ENCODE measurements at places on chromosomes 4 and X.

DNA sequence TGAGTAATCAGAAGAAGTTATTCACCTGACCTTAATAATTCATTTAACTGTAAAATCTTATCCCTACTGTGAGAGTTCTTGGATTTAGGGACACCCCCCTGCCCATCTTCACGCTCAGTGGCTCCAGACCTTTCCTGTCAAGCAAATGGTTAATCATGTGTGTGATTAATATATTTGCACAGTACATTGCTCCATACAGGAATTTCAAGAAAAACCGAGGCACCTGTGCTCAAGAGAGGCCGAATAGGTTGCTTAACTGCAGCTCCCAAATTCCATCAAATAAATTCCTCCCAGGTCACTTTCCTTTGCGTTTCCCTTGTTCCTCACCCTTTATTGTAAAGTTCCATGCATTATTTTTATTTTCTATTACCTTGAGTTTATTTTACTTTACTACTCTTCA lies 119.5 kb downstream of the STOX2 start:
- no peak for DNase-seq

GRCh38 chr4:47071901-47072341 lies 40.6 kb downstream of the GABRB1 start:
- DNase-seq: peak; percentile 76

DNA sequence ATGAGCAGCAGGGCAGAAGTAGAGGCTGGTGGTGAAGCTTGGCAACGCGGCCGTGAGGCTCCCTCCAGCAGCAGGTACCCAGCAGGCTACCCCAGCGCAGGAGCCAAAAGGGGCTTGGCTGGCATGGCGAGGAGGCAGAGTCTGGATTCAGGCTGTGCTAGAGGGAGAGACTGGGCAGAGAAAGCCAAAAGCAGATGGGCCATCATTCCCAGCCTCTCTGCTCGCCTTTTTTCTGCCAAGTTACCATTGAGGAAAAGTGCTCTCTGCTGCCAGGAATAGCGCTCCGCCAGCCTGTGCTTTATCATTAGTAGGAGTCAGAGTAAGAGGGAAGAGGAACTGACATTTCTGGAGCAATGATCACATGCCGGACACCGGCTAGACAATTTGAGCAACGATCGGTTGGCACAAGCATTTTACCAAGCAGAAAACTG lies 28.7 kb upstream of the MAP3K15 start:
- DNase-seq: no peak

- DNase-seq: peak; percentile 18
These were observed 51.1 kb downstream of the SCML1 start for GRCh38 chrX:17788439-17788838.

- no peak for DNase-seq
These were observed 51.2 kb downstream of the RPGR start for GRCh38 chrX:38276089-38276488.

DNA sequence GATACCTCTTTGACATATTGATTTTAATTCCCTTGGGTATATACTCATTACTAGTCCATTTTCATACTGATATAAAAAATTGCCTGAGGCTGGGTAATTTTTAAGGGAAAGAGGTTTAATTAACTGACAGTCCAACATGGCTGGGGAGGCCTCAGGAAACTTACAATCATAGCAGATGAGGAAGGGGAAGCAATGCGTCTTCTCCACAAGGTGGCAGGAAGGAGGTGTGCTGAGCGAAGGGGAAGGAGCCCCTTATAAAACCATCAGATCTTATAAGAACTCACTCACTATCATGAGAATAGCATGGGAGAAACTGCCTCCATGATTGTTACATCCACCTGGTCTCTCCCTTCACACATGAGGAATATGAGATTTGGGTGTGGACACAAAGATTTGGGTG lies 42.4 kb downstream of the MSX1 start:
- no peak for DNase-seq

- no peak for DNase-seq
These were observed 114.4 kb upstream of the POF1B start for GRCh38 chrX:85493821-85494220.

DNA sequence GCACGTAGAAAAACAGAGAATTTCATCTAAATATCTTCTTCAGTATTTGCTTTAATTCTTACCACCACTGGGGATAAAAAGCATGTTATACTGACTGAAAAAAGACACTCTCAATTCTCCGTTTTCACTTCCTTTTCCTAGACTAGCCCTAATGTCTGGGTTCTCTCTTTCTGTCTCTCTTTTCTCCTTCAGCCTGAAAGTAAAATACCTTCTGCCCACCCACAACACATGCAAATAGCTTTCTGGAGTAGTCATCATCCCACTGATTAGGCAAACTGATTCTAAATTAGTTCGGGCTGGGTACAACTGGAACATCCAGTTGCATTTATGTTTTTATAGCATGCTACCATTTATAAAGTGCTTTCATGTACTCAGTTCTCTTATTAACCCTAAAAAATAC lies 142.4 kb upstream of the ANKRD50 start:
- peak; percentile 49 for DNase-seq

- peak; percentile 95 for DNase-seq
These were observed 42.7 kb downstream of the LHFPL1 start for GRCh38 chrX:112636951-112637581.

GRCh38 chrX:41734530-41734929 lies 10.5 kb downstream of the GPR82 start:
- DNase-seq: peak; percentile 5

- DNase-seq: peak; percentile 66
These were observed 916 bp downstream of the MXRA5 start for GRCh38 chrX:3345281-3346191.

GRCh38 chr4:22650771-22651170 lies 42.0 kb upstream of the GBA3 start:
- no peak for DNase-seq

DNA sequence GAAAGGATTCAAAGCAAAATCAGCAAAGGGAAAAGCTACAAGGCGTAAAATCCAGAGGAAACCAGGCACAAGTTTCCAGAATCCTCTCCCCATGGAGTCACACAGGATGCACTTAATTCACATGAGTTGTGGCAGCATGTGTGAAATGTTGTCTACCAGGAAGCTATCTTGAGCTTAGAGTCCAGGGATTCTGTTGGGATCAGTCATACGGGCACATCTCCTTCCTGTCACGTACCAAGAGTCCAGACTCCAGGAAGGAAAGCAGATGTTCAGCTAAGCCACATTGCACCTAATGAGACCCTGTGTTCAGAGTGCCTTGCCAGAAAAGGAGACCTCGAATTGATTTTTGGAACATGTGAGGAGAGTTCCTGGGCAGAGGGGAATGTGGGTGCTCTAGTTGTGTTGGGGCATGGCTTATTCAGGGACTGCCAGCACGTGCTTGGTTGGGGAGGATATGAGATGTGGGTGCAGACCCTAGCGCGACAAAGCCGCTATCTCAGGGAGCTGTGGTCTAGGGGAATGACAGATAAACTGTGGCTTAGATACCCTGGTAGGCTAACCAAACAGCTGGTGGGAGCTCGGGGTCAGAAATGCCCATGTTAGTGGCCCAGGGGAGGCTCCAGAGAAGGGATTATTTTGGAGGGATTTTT lies 70.0 kb downstream of the EVC start:
- peak; percentile 71 for DNase-seq

DNA sequence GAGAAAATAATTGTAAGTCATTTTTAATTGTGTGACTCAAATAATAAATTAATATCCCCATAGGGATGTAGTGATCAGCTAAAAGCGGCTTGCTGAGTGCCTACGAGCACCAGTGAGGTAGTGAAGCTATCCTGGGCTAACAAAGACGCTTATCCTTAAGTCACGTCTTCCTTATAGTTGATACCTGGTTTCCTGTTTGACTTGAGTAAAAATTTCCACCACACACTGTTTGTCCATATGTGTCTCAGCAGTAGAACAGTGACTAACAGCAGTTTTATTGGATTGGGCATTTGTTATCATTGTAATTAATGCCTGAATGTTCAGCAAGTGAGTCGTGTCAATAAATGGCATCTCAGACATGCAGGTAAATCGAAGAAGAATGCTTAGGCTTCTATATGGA lies 241.1 kb downstream of the GRXCR1 start:
- DNase-seq: no peak

DNA sequence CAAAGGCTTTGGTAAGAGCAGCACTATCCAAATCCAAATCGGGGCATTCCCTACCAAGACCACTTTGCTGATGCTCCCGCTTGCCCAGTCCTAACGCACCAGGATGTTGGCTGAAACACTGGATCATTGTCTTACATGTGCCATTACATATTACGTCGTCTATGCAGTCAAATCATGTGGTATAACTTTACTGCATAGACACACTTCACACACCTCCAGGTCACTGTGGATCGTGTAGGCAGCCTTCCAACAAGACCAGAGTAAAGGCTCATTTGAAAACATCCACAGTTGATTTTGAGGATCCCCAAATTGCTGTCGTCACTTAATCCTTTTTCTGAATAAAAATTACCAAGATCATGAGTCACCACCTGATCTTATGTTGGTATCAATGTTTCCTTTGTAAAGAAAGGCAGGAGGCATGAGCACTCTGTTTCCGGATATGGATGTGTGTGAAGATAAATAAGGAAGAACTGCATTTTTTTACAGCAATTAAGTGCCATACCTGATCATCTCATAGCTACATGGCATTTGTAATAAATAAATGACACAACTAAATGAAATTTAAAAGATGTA lies 18.5 kb downstream of the TENM3 start:
- DNase-seq: no peak

- no peak for DNase-seq
These were observed 31.5 kb downstream of the SHOX start for GRCh38 chrX:662126-662525.

DNA sequence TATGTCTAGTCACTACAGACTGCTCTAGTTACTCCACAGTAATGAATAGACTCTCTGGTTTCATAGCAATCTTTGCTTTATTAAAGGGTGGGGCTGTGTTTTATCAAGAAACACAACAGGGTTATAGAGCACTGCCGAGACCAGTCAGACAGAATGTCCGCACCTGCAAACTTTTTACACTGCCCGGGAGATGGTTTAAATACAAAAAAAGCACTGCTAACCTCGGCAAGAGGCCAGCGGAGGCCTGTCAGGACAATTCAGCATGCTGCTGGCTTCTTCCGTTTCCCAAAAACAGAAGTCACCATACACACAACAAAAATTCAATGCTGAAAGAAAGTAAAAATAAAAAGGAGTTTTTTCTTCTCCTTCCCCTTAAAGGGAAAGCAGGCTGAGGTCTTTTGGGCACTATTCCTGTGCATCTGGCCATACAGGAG lies 67.4 kb downstream of the IRF2 start:
- no peak for DNase-seq

DNA sequence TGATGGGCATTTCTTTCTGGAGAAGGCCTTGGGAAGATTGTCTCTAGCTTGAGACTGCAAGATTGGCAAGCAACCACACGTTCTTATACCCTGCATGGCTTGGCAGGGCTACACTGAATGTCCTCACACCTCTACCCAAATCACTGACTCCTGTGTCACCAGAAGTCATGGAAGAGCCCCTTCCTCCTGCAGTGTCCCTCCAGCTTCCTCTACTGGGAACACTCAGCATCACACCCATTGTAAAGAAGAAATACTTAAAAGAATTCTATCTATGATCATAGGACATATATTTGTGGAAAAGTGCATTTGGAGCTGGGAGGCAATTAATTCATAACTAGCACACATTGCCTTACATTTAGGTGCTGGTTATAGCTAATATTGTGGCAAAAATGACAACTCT lies 113.1 kb downstream of the CCSER1 start:
- no peak for DNase-seq

DNA sequence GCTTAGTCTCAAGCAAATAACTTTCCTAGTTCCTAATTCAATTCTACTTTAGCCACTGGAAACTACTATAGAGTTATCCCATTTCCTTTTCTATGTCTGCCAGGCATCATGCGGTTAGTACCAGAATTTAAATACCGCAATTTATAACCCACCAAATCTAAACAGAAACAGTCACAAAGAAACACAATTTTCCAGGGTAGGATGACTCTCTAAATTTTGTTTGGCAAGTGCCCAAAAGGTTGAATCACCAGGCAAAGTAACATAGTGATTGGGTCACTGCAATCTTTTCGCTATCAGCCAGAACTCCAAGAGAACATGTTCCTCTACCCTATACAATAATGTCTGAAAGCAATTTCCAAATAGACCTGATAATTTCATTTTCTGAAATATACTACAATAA lies 240.2 kb upstream of the GRIA3 start:
- peak; percentile 32 for DNase-seq

DNA sequence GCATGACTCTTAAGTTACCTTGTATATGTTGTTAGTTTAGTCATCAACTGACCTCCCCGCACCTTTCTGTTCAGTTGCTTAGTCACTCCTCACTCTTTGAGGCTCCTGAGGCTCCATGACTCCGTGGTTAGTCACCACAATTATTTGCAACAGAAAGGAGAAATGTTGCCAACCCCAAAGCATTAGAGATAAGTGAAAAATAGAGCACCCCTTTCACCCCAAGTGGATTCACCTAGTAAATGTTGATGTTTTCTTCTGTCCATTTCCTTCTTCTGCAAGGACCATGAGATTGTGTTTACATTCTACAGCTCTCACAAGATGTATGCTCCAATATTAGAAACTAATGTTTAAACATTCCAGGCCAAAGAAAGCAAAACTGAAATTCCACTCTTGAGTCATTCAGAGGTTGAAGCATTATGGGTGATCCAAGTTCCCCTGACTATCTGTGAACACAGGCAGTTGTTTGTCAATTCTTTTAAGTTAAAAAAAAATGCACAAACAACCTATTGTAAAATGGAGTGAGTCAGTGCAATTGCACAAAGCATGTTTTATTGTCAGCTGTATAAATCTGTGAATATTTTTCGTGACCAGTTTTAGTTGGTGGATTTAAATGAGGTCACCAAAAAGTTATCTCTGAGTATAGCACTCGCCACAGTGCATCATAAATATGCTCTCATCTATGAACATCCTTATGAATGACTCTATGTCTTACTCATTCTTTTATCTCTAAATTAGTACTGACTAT lies 552.4 kb upstream of the MAGEB2 start:
- DNase-seq: peak; percentile 93

DNA sequence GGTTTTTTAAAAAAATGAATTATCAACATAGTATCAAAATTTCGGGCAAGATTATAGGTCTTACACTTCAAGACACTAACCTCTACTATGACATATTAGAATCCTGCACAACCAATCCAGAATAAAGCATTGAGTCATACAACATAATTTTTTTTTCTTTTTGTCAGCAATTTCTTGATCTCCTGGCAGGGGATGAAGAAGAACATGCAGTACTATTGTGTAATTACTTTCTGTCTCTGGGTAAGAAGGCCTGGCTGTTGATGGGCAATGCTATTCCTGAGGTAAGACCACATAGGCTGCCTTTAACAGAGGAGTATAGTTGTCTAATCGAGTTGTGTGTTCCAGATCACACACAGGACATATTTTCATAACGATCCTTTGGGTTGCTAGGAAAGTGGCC lies 67.5 kb downstream of the FBXL5 start:
- no peak for DNase-seq

DNA sequence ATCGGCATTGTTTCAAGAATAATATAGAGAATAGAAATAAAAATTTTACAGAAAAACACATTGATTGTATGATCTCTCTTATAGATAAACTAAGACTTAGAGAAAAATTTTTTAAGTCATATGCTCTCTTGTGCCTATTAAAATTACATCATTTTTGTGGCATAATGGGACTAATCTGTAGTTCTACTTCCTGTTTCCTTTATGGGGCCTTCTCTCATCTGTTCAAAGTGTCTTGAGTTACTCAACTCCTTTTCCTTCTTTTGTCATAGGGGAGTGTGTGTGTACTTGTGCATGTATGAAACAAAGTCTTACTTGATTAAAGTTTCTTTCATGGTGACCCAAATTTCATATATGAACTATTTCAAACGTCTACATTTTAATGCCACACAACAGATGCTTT lies 1448.9 kb upstream of the TENM3 start:
- no peak for DNase-seq

GRCh38 chr4:74480267-74480666 lies 35.3 kb downstream of the AREG start:
- no peak for DNase-seq

Measured in fibroblast of skin of right biceps (primary cell).